Thoracic aorta endothelial cell (primary cell): ENCODE measurements at places on chromosomes 1 and 21. TPM values are rescaled to one million over a fixed set of nuclear protein-coding genes. Genes with fewer than 3 reads are reported as not detected.

Gene LIN28A
- total RNA-seq: not detected in 2 replicates

Gene LAMC2
- 0.53 and 9.0 TPM in 2 replicates for total RNA-seq

Gene TRMT1L
- total RNA-seq: 19.9 and 29.6 TPM in 2 replicates

Gene PRDM15
- 6.8 and 9.8 TPM in 2 replicates for total RNA-seq

Gene TMEM201
- total RNA-seq: 10.1 and 14.3 TPM in 2 replicates

Gene EBNA1BP2
- 178 and 201 TPM in 2 replicates for total RNA-seq

Gene RSBN1
- 16.5 and 17.3 TPM in 2 replicates for total RNA-seq

Gene C1orf141
- not detected in 2 replicates for total RNA-seq

Gene THEM5
- not detected in 2 replicates for total RNA-seq
